Activated CD4-positive, alpha-beta T cell treated with anti-CD3 and anti-CD28 coated beads, Interleukin-2, amount 10 ng/mL, durations not matched to agents 7 days and 5 days (primary cell): ENCODE measurements at places on chromosomes 7 and 10.
A peak's percentile ranks its signal among the peaks of the same experiment; 100 is the strongest.

DNA sequence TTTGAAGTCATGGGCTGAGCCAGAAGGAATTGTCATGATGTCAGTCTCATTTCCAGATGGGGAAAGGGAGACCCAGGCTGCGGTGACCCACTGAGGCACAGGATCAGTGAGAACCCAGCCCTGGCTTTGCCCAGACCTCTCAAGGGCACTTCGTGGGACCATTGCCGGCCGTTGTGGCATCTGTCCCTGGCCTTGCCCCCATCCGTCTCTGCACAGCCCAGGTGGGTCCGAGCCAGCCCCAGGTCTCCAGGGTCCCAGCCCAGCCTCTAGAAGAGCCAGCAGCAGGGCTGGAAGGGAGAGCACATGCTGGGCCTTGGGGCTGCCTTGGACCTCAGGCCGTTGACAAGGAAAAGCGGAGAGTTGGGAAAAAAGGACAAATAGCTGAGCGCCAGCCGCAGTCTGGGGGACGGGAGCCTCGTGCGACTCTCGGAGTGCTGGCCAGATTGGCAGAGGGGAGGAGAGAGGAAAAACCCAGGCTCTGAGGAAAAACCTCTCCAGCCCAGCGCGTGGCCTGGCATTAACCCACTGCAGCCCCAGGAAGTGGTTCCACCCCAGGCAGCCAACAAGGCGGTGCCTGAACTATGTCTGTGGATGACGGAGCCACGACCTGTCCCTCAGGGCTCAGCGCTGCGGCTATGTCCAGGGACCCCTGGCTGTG lies 30.2 kb downstream of the GRIFIN start:
- no peak for DNase-seq

GRCh38 chr10:127755753-127756152 lies 18.8 kb downstream of the FOXI2 start:
- no peak for DNase-seq

- no peak for DNase-seq
Measured at GRCh38 chr10:101901340-101901739, 57.7 kb upstream of the KCNIP2 start.

GRCh38 chr10:33025910-33026309 lies 67.9 kb upstream of the ITGB1 start:
- DNase-seq: no peak

DNA sequence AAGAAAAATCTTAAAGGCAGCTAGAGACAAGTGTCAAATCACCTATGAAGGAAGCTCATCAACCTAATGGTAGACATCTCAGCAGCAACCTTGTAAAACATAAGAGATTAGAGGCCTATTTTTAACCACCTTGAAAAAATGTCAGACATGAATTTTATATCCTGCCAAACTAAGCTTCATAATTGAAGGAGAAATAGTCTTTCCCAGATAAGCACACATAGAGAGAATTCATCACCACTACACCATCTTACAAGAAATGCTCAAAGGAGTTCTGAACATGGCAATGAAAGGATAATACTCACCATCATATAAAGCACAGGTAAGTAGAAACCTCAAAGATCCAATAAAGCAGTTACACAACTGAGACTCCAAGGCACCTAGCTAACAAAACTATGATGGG lies 156.5 kb downstream of the ZEB1 start:
- no peak for DNase-seq

GRCh38 chr10:23294638-23295247 lies 49.9 kb downstream of the C10orf67 start:
- DNase-seq: no peak

GRCh38 chr7:35695473-35695850 lies 527 bp upstream of the HERPUD2 start:
- DNase-seq: peak; percentile 23

- DNase-seq: no peak
Measured at GRCh38 chr10:116974456-116975005, 30.5 kb downstream of the SHTN1 start.

DNA sequence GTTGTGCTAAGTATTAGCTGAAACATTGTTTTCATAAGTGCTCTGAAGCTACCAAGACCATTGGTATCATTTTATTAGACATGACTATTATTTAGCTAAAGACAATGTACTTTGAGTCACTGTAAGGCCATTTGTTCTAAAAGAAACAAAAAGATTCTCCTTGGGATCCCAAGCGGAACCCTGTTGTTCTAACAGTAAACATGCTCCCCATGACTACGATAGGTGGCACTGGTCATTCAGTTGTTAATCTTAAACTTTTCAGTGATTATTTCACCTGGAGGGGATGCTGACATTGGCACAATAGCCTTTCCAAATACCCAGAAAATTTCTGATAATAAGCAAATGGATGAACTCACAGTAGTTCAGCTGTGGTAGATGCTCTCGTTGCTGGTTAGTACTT lies 715.0 kb downstream of the AUTS2 start:
- no peak for DNase-seq

DNA sequence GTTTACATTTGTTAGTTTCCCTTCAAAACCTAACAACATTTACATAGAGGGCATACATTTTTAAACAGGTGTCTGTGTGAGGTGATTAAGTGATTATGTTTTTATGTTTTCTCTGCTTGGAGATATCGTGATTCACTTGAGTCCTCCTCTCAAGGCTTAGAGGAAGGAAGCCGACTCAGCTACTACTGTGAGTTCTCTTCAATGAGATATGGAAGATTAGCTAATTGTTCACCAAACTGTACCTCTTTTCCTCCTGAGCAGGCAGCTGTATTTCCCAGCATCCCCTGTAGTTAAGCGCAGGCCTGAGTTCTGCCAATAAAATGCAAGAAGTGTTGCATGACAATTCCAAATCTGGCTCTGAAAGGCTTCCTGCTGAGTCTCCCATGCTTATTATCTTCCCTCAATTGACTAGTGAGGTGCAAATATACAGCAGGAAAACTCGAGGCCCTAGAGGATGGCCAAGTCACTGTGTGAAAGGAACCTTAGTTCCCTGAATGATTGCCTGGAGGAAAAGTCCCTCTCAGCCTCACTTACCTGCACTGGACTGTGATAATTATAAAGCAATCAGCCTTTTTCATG lies 528.7 kb downstream of the GRM8 start:
- no peak for DNase-seq

DNA sequence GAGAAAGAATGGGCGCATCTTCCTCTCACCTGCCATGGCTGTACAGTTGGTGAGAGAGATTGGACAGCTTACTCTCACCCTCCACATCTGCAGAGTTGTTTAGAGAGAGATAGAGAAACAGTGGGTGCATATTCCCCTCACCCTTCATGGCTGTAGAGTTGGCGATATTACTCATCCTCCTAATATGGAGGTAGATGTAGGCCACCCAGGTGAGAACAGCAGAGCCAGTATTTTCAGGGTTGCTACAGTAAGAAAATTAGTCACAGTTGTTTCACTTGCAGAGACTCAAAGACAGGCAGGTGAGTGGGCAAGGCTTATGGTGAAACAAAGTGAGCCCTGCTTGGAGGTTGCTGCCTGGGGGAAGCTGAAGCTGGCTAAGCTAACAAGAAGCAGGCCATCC lies 65.0 kb upstream of the PFKP start:
- DNase-seq: no peak

- DNase-seq: no peak
Measured at GRCh38 chr7:44384586-44385433, 59.4 kb upstream of the CAMK2B start.

DNA sequence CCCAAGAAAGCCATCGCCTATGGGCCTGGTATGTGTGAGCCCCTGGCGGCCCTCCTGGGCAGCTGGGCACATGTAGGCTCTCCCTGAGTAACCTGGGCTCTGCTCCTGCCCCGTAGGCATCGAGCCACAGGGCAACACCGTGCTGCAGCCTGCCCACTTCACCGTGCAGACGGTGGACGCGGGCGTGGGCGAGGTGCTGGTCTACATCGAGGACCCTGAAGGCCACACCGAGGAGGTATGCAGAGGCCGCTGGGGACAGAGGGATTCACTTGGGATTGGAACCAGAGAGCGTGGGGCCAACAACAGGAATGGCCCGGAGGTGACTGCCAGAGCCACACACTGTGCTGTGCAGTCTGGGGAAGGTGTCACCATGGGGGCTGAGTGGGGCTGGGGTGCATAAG lies 7.3 kb downstream of the FLNC start:
- no peak for DNase-seq

- no peak for DNase-seq
Measured at GRCh38 chr10:96217711-96218110, 53.7 kb downstream of the BLNK start.

DNA sequence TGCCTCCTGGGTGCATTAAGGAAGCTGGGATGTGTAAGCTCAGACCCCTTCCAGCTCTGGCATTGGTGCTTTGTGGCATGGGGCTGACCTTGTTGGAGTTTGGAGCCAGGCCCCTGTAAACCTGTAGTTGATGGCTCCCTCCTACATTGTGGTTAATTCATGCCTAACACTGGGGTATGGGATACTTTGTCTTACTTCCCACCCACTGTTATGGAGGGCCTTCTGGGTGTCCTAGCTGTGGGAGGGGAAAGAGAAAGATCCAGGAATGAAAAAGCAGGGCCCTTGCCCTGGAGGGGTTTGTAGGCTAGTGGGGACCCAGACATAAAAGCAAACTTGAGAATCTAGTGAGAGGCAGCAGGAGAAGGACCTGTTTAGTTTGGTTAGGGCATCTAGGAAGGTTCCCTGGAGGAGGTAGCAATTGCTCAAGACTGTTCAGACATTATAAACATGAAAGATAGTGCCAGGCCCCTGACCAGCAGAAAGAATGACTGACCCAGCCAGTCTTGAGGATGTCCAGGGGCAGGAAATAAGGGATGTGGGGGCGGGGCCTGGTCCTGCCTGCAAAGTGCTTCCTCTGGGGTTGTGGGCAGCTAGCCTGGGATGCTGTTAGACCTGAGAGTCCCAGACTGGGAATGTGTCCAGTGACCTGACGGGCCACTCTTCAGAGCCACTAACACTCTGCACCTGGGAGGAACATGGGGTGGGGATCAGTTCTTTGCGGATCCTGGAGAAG lies 6.6 kb downstream of the ADAMTS14 start:
- DNase-seq: no peak

DNA sequence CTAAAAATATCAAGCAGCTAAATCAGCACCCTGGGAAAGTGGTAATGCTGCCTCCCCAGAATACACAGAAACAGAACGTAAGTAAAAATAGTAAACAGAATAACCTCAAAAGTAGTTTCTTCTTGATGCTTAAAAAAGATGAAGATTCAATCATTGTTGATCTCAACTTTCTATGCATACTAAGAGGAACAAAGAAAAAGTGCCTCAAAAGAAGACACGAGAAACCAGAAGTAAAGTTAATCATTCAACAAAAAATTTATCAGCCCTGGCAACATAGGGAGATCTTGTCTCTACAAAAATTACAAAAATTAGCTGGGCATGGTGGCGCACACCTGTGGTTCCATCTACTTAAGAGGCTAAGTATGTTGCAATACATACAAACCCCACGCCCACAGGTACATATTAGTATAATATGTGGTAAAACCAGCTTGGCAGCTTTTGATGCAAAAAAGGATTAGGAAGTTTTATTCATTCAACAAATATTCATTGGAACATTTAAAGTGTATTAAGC lies 153.7 kb downstream of the NRBF2 start:
- DNase-seq: no peak

DNA sequence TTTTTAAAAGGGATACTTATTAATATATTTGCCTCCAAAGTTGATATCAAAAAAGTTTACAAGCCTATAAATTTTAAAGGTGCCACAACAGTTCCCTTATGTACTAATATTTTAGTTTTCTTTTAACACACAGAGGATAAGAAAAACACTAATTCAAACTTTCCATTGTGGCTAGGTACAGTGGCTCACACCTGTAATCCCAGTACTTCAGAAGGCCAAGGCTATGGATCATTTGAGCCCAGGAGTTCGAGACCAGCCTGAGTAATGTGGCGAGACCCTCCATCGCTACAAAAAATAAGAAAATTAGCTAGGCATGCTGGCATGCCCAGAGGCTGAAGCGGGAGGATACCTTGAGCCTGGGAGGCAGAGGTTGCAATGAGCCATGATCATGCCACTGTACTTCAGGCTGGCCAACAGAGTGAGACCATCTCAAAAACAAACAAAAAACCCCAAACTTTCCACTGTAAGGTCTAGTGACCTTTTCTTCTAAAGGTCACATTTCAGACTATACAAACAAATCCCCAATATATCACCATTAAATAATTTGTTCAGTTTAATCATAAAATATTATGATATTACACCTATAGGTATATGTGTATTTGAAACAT lies 107.5 kb downstream of the HBP1 start:
- no peak for DNase-seq

DNA sequence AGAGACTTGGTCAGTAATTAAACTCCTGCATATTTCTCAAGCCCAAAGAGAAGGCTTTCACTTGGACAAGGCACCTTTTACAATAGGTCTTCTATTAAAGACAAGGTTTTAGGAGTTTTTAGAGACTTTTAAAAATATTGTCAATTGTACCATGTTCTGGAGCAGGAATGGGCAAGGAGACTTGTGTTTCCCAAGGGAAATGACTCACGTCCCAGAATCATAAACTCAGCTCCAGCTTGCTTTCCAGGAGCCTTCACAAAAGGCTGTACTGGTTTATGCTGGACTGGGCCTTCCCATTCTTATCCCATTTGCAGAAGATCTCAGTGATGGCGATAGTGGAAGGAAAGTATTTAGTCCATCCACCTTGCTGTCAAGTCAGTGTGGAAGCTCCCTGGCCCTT lies 7.8 kb upstream of the GLI3 start:
- DNase-seq: no peak

- no peak for DNase-seq
Measured at GRCh38 chr10:100569687-100570481, 34.1 kb downstream of the HIF1AN start.

DNA sequence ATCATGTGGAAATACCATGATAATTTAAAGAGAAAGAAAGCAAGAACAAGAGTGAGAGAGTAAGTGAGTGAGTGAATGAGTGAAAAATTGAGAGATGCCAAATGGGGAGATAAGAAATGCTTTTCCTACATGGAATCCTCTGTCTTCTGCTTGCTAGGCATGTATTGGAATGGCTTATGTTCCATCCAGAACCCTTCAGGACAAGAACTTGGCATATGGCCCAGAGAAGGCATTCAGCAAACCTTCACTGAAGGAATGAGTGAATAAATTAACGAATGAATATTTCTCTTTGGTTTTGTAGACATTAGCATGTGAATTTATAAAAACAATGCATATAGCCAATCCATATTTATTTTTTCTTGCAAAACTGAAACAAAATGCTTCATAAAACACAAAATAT lies 162.2 kb downstream of the LRRTM3 start:
- no peak for DNase-seq

DNA sequence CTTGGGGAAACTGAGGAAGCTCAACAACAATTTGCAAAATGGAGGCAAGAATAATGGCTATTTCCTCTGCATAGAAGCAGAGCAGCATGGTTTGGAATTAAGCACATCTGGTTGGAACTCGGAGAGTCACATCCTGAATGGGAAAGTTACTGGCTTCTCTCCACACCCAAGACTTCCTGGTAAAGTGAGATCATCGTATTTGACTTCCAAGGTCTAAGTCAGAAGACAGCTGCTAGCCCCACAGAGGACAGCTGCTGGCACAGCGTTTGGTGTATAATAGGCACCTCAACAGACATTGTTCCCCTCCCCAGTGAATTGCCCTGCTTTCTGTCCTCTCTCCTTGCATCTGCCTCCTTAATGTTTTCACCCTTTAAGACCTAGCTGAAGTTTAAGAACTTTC lies 37.0 kb upstream of the NRF1 start:
- no peak for DNase-seq

- DNase-seq: no peak
Measured at GRCh38 chr10:12177642-12178041, 18.0 kb downstream of the NUDT5 start.

GRCh38 chr10:62068464-62068863 lies 167.0 kb downstream of the ARID5B start:
- DNase-seq: no peak
